ENCODE measurements at places on chromosomes 13 and 19.

- no peak for DNase-seq
Observed at GRCh38 chr13:77876176-77876575, 42.5 kb downstream of the EDNRB start.

DNA sequence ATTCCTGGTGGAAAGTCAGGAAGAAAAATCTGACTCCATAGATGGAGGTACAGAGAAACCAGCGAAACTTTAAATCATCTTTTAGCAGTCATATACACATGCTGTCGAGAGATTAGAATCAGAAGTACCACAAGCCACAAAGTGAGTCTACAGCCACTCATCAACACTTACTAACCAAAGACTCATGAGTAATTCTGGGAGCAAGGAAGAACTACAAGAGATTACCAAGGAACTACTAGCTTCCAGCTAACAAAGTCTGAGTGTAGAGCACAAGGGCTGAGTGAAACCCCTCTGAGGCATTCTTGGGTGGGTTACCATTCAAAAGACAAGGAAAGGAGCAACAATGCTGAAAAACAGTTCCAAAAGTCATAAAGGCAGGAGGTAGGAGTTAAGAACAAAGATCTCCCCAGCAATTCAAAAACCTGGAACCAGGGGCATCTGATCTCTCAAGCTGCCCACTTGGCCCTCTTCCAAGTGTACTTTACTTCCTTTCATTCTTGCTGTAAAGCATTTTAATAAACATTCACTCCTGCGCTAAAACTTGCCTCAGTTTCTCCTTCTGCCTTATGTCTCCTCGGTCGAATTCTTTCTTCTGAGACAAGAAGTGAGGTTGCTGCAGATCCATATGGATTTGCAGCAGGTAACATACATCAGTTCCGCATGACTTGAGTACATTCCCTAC, 13.0 kb downstream of the RBM26 start:
- DNase-seq, result no peak

DNA sequence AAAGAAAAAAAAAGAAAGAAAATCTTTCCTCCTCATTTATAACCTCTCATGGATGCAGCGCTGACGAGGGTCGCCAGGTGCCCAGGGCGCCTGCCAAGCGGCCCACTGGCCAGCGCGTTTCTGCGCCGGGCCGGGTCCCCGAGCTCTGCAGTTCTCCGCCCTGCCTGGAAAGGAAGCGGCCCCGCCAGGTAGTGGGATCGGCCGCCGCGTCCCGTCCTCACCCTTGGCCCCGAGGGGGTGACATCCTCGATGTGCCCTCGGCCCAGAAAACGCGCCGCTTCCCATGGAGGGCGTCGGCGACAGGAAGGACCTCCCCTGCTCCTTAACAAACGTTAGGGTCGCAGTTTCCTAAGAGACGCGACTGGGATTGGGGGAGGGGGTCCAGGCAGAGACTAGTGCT, 56.9 kb downstream of the ZNF726 start:
- DNase-seq, result no peak

DNA sequence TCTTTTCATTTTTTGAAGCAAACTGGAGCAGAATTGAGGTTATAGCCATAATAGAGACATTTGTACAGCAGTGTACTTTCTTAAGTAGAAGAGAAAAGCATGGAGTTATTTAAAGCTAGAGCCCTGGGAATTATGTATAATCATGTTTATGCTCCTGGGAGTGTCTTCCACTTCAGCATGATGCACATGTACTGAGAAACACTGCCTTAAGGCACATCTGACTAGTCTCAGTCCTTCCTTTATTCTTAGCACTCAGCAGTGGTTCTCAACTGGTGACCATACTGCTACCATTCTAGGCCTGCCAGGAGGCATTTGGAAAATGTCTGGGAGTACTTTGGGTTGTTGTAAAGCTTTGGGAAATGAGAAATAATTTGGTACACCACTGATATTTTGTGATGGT, 45.8 kb downstream of the VWA8 start:
- no peak for DNase-seq
